Nucleus accumbens (tissue), 56 donors: ENCODE measurements at places on chromosomes 4 and X.

DNA sequence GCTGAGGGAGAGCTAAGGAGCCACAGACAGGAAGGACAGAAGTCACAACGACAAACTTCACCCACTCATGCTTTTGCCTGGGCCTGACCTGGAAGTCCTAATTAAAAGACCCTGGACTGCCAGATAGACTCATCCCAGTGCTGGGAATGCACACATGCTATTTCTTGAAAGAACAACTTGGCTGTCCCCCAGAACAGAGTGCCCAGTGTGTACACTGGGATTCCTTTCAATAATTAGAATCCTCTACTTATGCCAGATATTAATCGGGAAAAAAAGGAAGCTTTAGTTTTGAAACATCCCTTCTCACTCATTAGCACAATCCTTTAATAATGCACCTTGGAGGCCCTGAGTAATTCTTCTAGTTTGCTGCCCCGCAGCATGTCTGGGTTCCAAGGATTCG is 3.4 kb downstream of the HOPX start:
- DNase-seq, result no peak

DNA sequence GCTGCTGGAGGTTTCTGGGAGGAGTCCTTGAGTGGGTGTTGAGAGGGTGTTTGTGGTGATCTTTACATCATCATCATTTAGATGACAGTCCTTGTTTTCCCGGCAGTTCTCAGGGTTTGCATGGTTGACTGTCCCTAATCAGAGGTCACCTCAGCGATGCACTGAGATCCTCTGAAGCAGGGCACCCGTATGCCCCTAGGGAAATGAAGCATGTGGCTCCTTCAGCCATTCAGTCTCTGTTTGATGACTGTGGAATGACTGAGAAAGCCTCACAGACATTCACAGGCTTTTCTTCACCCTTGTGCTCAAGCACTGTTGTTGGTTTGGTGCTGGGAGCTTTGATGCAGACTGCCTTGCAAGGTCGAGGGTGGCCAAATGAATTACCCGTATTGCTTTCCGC is 474.7 kb downstream of the SPRY1 start:
- no peak for DNase-seq

DNA sequence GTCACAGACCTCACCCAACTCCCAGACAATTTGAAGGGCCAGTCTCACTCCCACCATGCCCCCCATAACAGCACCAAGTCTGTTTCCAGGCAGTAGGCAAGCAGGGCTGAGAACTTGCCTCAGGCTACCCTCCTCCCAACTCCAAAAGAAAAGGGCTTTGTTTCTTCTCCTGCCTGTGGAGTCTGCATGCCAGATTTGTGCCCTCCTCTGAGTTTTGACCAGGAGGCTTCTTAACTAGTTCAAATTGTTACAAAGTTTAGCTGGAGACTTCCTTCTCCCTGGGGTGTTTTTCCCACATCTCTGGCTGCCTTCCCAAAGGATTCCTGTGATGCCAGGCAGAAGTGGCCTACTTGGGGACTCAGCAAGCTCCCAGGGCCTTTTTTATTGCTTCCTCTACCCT is 29.6 kb downstream of the PBDC1 start:
- no peak for DNase-seq

DNA sequence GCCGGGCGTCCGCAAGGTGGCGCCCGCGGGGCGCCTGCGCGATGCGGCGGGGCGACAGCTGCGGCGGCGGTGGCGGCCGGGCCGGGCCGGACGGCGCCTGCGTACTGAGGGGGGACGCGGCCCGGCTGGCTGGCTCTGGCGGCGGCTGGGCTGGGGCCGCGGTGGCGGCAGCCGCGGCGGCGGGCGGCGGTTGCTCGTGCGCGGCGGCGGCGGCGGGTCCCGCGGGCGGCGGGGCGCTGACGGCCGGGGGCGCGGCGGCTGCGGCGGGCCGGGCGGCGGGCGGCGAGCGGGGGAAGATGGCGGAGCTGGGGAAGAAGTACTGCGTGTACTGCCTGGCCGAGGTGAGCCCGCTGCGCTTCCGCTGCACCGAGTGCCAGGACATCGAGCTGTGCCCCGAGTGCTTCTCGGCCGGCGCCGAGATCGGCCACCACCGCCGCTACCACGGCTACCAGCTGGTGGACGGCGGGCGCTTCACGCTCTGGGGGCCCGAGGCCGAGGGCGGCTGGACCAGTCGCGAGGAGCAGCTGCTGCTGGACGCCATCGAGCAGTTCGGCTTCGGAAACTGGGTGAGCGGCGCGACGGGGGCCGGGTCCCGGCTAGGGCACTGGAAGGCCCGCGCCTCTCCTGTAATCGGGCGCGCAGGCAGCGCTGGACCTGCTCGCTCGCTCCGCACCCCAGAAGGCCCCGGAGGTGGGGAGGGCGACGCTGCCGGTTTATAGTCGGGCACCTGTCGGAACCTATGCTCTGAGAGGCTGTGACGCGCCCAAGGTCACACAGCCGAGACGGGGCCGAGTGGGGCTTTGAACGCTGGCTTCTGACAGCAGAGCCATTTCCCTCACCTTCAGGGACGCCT is at the start of gene TADA2B:
TSS of gene TADA2B (plus strand) at position 89 of the 853 bp plus-strand sequence. CDS start at position 297, 208 bp downstream.
- no peak for DNase-seq

- DNase-seq, result no peak
Observed at GRCh38 chr4:6747294-6748051, 31.5 kb downstream of the BLOC1S4 start.

DNA sequence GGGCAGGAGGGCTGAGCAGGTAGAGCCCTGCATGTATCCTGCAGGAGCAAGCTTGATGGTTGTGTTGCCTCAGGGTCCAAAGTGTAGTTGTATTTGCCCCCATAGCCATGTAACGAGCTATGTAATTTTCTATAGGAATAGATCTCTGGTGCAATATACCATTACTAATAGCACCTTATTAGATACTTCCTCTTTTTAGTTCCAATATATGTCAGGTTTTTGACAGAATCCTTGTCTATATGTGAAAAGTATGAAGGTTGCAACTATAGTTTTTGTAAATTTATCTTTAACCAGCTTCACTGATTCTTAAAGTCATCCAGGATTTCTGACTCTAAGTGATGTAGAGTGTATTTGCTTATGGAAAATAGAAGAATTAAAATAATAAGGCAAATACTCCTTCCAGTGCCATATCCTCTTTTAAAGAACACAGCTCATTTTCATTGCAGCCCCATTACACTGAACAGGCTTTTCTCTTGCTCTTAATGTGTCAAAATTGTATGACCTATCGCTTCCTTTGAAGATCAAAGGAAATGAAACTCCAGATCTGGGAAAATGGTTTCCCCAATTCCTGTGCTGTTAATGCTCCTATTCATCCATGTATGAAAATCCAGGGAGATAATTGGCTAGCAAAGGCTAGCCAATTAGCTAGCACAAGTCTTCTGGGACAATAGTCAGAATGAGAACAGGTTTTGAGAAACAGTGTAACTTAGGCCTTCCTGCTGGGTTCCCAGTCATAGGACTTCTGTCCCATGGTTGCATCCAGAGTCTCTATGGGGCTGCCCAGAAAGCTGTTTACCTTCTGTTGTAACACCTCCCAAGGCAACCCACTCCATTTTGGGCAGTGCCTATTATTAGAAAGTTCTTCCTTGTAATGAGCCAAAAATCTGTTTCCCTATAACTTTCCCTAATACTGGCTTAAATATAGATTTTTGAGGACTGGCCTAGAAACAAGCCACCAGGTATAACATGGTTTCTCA is 90.6 kb downstream of the TSPAN7 start:
- DNase-seq, result no peak

DNA sequence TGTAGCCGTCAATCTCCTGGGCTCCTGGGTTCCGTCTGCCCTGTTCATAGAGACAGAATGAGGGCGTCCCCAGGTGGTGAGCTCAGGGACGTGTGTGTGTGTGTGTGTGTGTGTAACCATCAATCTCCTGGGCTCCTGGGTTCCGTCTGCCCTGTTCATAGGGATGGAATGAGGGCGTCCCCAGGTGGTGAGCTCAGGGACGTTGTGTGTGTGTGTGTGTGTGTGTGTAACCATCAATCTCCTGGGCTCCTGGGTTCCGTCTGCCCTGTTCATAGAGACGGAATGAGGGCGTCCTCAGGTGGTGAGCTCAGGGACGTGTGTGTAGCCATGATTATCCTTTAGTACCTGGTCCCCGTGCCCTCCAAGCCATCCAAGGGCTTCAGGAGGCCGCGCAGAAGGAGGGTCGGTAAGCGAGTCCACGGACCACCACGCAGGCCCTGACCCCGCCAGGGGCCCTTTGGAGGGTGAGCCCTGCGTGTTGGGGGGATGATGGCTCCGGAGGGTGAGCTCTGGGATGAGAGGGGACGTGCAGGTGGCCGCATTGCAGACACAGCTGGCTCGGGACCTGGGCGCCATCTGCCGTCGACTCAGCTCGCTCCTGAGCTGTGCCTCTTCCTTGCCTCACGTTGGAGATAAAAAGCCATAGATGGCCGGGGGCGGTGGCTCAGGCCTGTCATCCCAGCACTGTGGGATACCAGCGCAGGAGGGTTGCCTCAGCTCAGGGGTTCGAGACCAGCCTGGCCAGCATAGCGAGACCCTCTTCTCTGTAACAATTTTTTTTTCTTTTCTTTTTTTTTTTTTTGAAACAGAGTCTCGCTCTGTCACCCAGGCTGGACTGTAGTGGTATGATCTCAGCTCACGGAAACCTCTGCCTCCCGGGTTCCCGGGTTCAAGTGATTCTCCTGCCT is 5.4 kb upstream of the GTPBP6 start:
- no peak for DNase-seq
